Ovary (tissue), 10 donors: ENCODE measurements at places on chromosomes 6 and 20. TPM values are rescaled to one million over a fixed set of nuclear protein-coding genes. Genes with fewer than 3 reads are reported as not detected.

The TINAG gene
- total RNA-seq = not detected

The GJA1 gene
- 80.4 TPM for total RNA-seq

The ERVFRD-1 gene
- total RNA-seq = not detected

The TRIM15 gene
- total RNA-seq = 0.72 TPM

The ACSS1 gene
- 20.3 TPM for total RNA-seq

The SFTA2 gene
- total RNA-seq = not detected

The ESF1 gene
- total RNA-seq = 17.5 TPM

The SAMD3 gene
- 1.8 TPM for total RNA-seq

The PSORS1C1 gene
- 2.1 TPM for total RNA-seq

The MYH7B gene
- total RNA-seq = 0.97 TPM

GRCh38 chr6:139369568-139370282 is 4.7 kb downstream of the CITED2 start:
- H3K27me3 ChIP-seq = no peaks in the 10 kb centered on the region
- peaks cover 4% of the 10 kb centered on the region for H3K4me1 ChIP-seq
- peak overlapping the region; percentile 95 for H3K27ac ChIP-seq
- H3K36me3 ChIP-seq = no peaks in the 10 kb centered on the region
- no peak for DNase-seq
- H3K4me3 ChIP-seq = peak overlapping the region; percentile 96

- no peak for DNase-seq
- H3K4me3 ChIP-seq = no peak overlapping the region
- no peaks in the 10 kb centered on the region for H3K36me3 ChIP-seq
- no peaks in the 10 kb centered on the region for H3K4me1 ChIP-seq
- H3K27me3 ChIP-seq = no peaks in the 10 kb centered on the region
Measured at GRCh38 chr6:119978274-119978889, 628.8 kb upstream of the MAN1A1 start.

- peaks cover 6% of the 10 kb centered on the region for H3K4me1 ChIP-seq
- no peak for DNase-seq
- no peaks in the 10 kb centered on the region for H3K36me3 ChIP-seq
- H3K27ac ChIP-seq = no peak overlapping the region
- H3K4me3 ChIP-seq = no peak overlapping the region
Measured at GRCh38 chr20:3935295-3935955, 46.2 kb downstream of the PANK2 start.

DNA sequence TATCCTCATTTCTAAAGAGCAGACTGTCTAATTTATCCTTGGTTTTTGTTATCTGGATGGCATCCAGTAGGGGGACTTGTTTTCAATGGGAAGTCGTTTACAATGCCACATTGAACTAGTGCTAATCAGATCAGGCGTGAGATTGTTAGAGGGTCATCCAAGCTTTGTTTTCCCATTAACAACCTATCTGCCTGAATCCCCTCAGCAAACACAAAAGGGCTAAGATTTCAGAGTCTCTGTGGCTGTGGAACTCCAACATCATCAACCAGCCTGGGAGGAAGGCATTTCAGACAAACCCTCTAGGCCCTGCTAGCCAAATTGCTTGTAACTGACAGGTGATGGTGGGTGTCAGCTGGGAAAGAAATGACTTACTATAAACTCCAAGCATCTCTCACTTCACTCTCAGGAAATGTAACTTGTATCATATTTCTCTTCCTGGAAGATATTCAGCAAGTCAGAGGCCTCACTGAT is 47.7 kb downstream of the COL19A1 start:
- H3K27me3 ChIP-seq = no peaks in the 10 kb centered on the region
- H3K27ac ChIP-seq = no peak overlapping the region
- H3K4me1 ChIP-seq = no peaks in the 10 kb centered on the region
- no peak for DNase-seq
- H3K36me3 ChIP-seq = no peaks in the 10 kb centered on the region

GRCh38 chr20:4944518-4945313 is 56.6 kb downstream of the SLC23A2 start:
- H3K27me3 ChIP-seq = no peaks in the 10 kb centered on the region
- H3K4me3 ChIP-seq = no peak overlapping the region
- no peak for DNase-seq
- H3K36me3 ChIP-seq = no peaks in the 10 kb centered on the region
- H3K27ac ChIP-seq = no peak overlapping the region
- H3K4me1 ChIP-seq = peaks cover 11% of the 10 kb centered on the region

DNA sequence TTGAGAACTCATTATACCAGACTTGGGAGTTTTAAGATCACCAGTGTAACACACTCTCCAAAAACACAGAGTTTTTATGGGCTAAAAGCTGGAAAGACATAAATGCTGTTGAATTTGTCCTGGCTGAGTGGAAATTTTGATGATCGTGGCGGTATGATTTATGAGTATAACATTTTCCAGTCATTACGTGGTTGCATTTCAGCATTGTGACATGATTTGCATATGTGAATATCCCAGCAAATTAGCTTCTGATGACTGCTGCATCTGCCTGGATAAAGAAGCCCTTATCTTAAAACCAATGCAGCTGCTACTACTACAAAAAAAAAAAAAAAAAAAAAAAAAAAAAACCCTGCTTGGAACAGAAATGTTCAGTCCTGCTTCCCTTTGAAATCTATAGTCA is 850.9 kb downstream of the TFAP2A start:
- no peak overlapping the region for H3K27ac ChIP-seq
- no peak overlapping the region for H3K4me3 ChIP-seq
- no peaks in the 10 kb centered on the region for H3K4me1 ChIP-seq
- H3K36me3 ChIP-seq = no peaks in the 10 kb centered on the region
- no peaks in the 10 kb centered on the region for H3K27me3 ChIP-seq

DNA sequence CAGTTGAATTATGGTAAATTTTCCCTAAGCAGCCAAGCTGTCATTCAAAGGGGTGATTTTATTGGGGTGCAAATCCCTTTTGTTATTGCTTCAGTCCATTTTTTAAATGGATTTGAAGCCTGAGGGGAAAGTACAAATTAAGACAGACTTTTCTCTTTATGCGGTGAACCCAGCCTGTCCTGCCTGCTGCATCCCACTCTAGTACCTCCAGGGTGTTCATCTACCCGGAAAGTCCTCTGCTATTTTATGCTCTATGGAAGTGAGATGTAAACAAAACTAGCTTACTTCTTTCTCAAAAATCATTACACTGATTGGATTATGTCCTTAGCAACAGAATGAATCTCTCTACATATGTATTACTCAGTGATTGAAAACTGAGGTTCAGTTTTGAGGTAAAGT is 1088.9 kb upstream of the CITED2 start:
- no peaks in the 10 kb centered on the region for H3K27me3 ChIP-seq
- no peak overlapping the region for H3K4me3 ChIP-seq
- peak overlapping the region; percentile 39 for H3K27ac ChIP-seq
- H3K36me3 ChIP-seq = no peaks in the 10 kb centered on the region

GRCh38 chr6:31752739-31753319 is 9.6 kb upstream of the SAPCD1 start:
- no peak overlapping the region for H3K27ac ChIP-seq
- H3K27me3 ChIP-seq = no peaks in the 10 kb centered on the region
- DNase-seq = no peak
- no peaks in the 10 kb centered on the region for H3K4me1 ChIP-seq

DNA sequence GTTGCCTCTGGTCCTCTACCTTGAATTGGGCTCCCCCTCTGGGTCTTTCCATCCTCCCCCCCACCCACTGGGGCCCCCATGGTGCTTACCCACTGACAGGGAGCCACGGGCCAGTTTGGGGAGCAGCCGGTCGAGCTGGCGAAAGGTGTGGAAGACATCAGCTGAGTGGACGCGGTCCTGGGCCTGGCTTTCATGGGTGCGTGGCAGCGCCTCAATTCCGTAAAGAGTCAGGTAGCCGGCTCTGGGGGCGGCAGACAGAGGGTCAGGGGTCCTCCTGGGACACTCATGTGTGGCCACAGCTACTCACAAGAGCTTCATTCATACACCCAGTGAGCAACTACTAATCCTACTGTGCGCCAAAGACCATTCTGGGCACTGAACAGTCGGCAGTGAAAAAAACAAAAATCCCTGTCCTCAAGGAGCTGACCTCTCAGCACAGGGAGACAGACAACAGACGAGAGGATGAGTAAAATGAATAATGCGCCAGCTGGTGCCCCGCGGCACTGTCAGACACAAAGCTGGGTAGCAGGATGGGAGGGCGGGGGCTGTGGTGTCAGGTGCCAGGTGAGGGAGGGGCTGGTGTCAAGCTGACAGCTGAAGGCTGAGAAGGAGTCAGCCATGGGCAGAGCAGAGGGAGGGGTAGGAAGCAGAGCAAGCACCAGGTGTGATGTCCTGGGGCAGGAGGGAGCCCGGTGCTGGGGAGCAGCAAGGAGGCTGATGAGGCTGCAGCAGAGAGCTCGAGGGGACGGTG is 28.3 kb downstream of the PTGIS start:
- no peak overlapping the region for H3K4me3 ChIP-seq
- H3K27me3 ChIP-seq = no peaks in the 10 kb centered on the region
- DNase-seq = no peak

DNA sequence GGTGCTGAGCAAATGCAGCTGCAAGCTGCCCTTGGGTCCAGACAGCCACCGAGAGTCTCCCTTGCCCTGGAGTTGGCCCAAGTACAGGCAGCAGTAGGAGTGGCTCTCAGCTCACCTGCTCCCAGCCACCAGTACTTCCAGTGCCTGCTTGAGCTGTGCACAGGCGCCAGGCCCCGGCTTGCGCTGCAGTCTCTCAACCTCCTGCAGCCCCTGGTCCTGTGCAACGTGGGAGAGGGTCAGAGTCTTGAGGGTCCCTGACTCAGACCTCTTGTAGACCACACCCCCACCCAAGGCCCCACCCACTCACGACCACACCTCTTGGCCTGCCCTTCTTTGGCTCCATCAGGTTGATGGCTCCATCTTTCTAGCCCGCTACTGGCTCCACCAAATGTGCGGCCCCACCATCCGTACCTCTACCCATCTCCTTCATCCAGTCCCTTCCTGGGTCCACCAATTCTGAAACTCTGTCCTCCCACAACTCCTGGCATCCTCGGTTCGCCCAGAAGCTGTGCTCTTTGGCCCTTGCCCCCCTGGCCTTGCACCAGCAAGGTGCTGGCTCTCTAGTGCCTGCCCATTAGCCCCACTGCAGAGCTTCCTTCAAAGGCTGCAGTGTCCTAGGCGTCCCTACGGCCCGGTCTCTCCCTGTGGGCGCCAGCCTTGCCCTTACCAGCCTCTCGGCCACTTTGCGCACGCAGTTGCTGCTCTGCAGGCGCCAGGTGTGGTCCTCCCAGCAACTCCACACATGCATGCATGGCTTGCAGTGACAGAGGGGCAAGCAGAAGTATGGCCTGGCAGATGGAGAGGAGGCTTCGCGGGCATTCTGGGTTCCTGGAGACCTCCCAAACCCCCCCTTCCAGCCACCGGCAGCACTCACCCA is 16.5 kb upstream of the SPAG4 start:
- H3K27me3 ChIP-seq = no peaks in the 10 kb centered on the region
- no peaks in the 10 kb centered on the region for H3K36me3 ChIP-seq
- no peak overlapping the region for H3K4me3 ChIP-seq
- no peak overlapping the region for H3K27ac ChIP-seq

GRCh38 chr20:36483209-36483918 is 58.0 kb upstream of the MYL9 start:
- H3K27me3 ChIP-seq = no peaks in the 10 kb centered on the region
- H3K27ac ChIP-seq = no peak overlapping the region
- no peak overlapping the region for H3K4me3 ChIP-seq
- no peaks in the 10 kb centered on the region for H3K36me3 ChIP-seq
- no peak for DNase-seq

DNA sequence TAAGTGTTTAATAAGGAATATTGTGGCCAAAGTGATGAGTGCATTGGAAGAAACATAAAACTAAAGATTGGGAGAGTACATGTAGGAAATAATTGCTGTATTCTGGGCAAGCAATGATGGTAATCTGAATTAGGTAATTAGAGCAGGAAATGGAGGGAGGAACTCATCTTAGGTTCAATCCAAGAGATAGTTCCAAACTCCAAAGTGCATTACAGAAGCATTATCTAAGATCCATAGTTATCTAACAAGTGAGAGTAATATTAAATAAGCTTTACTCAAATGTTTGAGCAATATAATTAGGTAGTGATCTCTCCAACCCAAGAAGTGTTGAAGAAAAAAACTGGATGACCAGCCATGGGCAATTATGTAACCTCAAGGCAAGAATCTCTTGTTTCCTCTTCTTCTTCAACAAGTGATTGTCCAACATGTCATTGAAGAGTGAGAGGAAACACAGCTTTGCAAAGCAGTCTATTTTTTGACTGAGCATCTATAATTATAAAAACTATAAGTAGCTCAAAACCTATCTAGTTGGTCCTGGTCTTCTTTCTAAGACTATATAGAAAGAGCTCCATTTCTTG is 181.2 kb upstream of the TNFAIP3 start:
- no peak overlapping the region for H3K4me3 ChIP-seq
- H3K36me3 ChIP-seq = no peaks in the 10 kb centered on the region
- H3K4me1 ChIP-seq = peaks cover 3% of the 10 kb centered on the region
- no peaks in the 10 kb centered on the region for H3K27me3 ChIP-seq
- no peak for DNase-seq
- H3K27ac ChIP-seq = no peak overlapping the region

GRCh38 chr6:37047346-37047688 is 41.9 kb downstream of the FGD2 start:
- peaks cover 2% of the 10 kb centered on the region for H3K4me1 ChIP-seq
- H3K4me3 ChIP-seq = no peak overlapping the region
- DNase-seq = no peak
- H3K36me3 ChIP-seq = no peaks in the 10 kb centered on the region
- no peaks in the 10 kb centered on the region for H3K27me3 ChIP-seq
